ENCODE measurements at places on chromosomes 16 and 17.

GRCh38 chr16:57485916-57486857, at the start of gene DOK4:
DOK4 (minus strand) TSS chr16:57486493; CDS start chr16:57479507, 6,986 bp downstream.
- DNase-seq = peak; percentile 87

DNA sequence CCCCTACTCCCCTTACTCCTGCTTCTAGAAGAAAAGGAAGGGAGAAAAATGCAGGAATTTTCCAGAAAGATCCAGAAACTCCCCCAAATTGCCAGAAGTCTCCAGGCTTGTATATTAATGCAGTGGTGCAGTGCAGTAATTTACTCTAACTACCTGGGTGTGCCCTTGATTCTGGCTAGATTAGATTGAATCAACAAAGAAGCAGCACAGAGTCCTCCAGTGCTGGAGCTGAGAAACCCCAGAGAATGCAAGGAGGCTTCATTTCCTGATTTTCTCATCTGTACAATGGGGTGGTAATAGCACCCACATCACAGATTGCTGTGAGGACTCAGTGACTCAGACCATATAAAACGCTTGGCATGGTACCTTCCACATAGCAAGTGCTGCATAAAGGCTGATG, 247.3 kb upstream of the RPL38 start:
- no peak for DNase-seq

DNA sequence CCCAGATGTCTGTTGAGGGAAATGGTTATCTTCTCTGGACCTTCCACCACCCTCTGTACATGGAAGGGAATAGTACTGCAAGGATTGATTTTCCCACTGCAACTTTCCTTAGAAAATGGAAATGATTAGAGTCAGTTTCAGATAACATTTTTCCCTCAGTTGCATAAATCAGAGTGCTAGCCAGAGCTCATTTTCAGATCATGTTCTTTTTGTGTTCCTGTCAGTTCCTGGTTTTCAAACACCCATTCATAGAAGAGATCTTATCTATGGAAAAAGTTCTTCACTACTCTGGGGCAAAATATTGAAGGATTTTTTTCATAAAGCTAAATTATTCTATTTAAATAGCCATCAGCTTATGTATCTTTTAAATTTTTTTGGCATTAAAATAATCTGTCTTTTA, 11.7 kb upstream of the COX10 start:
- DNase-seq = no peak

GRCh38 chr16:28317040-28317880, 24.9 kb downstream of the SBK1 start:
- DNase-seq = no peak

GRCh38 chr17:5763595-5764306, 179.4 kb upstream of the NLRP1 start:
- DNase-seq = peak; percentile 15

GRCh38 chr16:70592106-70592571, 54.2 kb upstream of the IL34 start:
- DNase-seq = no peak

DNA sequence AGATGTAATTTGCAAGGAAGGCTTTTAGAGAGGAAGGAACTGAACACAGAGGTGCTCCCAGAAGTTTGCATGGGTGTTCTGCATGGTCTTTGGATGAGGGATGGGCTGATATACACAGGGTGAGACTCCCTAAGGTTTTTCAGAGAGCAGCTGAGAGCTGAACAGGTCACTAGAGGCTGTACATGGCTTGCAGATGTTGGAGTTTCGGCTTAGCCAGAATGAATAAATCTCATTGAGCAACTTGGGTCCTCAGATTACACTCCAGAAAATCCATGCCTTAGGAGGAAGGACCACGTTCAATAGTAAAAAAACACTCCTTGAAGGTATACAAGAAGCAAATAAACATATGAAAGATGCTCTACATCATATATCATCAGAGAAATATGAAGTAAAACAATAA, 7.5 kb upstream of the ITGB3 start:
- no peak for DNase-seq
